ENCODE measurements at places on chromosomes 5 and 9.

DNA sequence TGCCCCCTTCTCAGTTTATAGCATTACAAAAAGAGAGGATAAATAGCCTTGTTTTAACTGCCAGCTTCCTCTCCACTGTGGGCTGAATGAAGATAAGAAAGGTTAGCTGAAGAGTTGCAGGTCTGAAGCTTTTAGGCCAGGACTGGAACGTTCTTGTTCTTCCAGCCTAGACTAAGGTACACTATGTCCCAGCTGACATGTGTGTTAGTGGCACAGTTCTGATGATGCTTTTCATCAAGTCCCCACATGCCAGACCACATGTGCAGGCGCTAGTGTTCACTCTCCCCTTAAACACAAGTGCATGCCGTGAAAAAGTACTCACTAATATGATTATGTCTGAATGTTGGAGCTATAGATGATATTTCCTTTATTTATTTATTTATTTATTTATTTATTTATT is 40.7 kb downstream of the STXBP1 start:
- no peak for DNase-seq

DNA sequence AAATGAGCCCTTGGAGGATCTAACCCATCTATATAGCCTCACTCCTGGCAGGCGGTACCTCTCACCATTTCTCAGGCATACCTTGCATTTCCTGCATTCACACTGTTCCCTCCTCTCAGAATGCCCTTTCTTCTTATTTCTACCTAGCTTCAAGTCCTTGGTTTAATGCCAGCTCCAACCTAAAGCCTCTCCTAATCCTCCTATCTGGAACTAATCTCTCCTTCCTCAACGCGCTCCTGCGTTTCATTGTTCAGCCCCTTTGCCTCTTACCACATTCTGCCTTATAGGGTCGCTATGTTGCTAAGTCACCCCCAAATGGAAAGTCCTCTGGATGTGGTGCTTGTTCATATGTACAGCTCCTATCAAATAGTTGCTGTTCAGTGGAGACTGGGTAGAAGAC is 288.5 kb upstream of the TUT7 start:
- no peak for DNase-seq

DNA sequence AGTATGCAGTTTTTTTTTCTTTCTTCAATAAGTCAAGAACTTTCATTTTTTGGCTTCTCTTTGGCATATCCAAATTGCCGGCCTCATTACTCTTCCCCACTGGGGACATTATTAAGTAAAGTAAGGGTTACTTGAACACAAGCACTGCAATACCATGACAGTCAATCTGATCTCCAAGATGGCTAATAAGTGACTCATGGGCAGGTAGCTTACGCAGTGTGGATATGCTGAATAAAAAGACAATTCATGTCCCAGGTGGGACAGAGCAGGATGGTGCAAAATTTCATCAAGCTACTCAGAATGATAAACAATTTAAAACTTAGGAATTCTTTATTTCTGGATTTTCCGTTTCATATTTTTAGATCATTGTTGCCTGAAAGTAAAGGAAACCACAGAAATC is 671.8 kb downstream of the ACTL7B start:
- DNase-seq = no peak

DNA sequence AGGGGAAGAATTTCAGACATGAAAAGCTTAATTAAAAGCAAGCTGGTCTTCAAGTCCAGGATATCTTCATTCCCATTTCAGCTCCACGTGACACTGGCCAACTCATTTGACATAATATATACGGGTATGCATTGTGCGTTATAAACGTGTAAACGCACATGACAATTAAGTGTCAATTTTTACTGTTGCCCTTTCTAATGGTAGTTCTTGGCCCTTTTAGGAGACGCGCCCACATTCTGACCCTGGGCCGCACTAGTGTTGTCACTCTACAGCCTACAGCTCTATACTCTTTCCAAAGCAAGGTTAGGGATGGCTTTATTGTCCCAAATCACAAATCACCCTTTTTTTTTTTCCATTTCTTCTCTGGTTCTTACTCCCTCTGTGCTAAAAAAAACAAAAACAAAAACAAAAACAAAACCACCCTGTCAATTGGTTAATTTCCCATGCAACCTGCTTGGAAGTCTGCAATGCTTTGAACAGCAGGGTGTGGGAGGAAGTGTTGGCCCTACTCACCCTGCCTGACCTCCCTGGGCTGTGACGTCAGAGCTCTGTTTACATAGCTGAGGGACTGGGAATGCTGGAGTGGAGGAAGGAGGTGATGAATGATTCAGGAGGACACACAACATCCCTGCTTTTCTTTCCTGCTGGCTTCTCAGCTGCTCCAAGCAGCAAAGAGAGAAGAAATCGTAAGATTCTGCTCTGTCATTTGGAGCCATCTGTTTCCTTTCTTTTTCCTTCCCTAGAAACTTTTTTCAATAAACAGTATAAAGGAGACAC is 19.3 kb downstream of the RFK start:
- no peak for DNase-seq

DNA sequence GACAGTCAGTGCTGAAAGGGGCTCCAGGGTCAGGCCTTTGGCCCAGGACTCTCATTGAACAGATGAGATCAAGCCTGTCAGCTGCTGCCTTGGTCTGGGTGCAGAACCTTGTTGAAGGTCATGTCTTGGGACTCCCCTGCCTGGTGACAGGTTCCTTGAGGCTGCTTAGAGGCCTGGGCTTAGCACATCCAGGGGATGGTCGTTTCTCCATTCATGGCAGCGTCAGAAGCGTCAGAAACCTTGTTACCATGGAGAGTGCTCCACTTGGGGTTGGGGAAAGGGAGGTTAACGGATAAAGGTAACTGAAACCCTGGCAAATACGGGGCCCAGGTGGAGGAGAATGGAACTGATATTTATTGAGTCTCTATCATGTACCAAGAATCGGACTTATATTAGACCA is 8.8 kb downstream of the ARPC5L start:
- DNase-seq = no peak

Data from hypothalamus (tissue), 51 donors.